COLO829 (cell line): ENCODE measurements at places on chromosomes 12 and 14.

- peak; percentile 18 for DNase-seq
These were observed 207.9 kb upstream of the BCL2L14 start for GRCh38 chr12:11862798-11863197.

DNA sequence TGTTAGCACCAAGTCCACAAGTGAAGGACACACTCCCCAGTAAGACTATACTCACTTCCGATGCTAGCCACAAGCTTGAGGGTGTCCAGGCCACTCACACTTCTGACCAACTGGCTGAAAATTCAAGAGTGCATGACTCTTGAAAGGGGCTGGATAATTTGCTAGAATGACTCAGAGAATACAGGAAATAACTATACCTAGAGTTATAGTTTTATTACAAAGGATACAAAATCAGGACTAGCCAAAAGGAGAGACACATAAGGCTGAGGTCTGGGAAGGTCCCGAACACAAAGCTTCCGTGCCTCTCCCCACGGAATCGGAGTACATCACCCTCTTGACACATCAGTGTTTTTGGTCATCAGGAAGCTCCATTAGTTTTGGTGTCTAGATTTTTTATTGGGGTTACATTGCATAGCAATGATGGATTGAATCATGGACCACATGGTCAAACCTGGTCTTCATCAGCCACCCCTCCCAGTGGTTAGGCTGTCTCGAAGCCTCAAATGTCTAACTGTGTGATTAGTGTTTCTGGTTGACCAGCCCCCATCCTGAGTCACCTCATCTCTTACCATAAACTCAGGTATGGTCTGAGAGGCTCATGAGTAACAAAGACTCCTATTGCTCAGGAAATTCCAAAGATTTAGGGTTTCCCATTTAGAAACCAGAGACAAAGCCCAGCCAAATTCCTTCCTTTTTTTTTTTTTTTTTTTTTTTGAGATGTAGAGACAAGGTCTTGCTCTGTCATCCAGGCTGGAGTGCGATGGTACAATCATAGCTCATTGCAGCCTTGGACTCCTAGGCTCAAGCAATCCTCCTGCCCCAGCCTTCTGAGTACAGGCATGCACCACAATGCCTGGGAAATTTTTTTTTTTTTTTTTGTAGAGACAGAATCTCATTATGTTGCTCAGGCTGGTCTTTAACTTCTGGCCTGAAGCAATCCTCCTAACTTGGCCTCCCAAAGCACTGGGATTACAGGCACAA, 472.0 kb upstream of the TBX3 start:
- no peak for DNase-seq

DNA sequence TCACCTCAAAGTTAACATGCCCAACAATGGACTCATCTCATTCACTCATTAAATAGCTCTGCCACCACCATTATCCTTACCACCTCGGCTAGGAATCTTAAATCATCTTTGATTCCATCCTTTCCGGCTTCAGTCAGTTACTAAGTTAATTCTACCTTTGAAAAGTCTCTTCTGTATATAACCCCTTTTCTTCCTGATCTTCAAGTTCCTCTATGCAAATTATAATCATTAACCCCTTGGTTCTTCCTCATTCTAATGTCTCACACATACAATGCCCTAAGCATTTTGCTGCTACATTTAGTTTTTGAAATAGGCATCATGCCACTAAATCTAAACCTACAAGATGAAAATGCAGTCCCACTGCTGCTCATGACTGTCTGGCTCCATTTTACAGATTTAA, 51.6 kb downstream of the ATP2B1 start:
- DNase-seq: no peak

- no peak for DNase-seq
These were observed 28.3 kb downstream of the VDR start for GRCh38 chr12:47876440-47876960.

DNA sequence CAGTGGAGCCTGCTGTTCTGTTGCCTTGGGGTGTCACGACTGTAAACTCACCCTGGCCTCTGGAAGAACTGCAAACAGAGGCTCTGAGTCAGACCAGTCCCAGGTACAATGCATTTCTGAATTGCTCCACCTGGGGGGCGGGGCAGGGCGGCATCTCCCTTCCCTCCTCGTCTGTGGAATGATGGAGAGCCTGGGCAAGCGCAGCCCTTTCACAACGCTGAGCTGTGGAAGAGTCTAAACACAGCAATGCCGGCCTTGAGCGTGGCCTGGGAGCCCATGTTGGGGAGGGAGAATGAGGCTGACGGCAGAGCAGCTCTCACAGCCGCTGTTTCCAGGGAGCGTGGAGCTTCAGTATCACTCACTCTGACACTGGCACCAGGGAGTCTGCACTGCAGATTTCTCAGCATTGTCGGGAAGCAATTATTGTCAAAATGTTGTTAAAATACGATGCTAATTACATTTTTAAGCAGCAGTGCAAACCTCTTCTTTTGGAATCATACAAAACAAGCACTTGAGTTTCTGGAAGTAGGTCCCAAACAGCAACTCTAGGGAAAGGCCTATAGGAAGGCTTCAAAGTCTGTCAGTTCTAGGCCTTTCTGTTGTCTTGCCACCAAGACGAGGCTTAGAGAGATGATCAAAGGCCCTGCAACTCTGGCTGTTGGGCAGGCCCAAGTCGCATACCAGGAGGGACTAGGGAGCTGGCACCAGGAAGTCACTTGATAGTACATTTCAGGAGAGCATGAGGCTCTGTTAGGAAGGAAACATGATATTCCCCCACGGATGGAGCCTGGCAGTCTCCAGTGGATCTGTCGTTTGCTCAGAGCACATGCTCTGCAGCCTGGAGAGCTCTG, 244.0 kb upstream of the FKBP4 start:
- DNase-seq: no peak

DNA sequence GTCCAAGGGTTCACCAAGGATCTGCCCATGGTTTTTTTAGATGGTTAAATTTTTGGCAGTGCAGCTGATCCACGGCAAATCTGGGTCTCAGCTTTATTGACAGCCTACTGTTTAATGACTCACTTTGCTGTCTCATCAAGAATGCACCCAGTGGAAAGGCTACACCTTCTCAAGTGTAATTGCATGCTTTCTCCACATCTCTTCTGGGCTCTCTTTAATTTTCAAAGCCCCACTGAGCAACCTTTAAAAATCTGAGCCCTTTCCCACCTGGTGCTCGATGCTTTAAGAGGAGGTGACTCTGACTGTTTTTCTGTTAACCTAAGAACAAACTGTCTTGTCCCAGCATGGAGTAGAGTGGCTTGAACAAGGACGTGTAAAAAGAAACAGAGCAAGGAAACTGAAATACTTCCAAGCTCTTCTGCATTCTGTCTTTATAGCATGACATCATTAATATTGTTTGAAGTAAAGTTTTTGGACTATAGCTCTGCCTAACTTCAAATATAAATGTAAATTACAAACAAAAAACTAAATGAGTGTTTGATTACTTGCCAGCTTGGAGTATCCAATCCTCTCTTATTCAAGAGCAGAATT, 214.2 kb upstream of the KRR1 start:
- peak; percentile 46 for DNase-seq

DNA sequence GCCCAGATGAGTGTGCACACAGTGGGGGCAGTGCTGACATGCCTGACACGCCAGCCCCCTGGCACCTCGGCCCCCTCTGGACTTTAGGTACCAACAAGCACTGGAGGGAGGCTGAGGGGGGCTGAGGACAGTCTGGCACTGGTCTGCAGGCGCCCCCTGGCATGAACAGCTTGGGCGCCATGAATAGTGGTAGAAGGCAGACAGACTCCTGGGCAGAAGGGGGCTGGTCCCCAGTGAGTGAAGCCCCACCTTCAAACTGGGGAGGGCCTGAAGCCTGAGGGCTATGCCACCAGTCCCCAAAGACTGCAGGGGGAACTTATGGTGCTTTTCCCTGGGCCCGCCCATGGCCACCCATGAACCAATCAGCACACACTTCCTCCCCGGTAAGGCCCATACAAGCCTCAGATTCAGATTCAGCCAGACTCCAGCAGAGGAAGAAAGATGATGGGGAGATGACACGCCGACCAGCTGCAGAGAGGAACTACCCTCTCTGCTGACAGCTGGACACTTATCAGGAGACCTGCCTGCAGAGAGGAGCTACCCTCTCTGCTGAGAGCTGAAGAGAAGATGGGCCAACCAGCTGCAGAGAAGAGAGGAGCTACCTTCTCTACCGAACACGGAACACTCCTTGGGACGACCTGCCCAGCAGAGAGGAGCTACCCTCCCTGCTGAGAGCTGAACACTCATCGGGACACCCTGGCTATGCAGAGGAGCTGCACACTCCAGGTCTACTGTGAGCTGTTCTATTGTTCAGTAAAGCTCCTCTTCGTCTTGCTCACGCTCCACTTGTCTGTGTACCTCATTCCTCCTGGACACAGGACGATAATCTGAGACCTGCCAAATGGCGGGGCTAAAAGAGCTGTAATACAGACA, 324.5 kb downstream of the PCNX1 start:
- DNase-seq: no peak

DNA sequence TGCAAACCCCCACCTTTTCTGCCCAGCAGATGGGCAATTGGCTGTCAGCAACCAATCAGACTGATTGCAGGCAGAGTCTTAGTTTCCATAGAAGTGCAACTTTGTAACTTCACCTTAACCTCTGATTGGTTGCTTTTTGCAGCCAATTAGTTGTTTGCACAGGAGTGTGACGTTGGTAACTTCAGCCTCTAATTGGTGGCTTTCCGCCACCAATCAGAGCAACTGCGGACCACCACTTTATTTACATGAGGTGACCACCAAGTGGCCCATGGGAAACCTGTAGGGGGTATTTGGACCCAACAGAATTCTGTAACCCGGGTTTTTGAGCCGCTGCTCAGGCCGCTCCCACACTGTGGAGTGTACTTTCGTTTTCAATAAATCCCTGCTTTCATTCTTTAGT, 32.3 kb downstream of the CDKN1B start:
- peak; percentile 28 for DNase-seq

DNA sequence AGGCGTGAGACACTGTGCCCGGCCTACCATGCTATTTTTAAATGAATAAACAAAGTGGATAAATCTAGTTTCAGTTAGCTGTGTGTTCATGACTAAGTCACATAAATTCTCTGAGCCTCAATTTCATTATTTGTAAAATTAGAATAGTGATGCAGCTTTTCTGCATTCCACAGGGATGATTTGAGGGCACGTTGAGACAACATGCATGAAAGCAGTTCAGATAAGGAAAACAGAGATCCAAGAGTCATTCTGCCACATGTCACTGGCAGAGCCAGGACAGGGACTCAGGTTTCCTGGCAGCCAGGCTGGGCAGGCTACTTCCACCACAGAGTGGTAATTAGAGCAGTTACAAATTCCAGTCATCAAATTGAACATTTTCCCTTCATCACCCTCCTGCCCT, 2.9 kb upstream of the PPP4R4 start:
- DNase-seq: no peak

DNA sequence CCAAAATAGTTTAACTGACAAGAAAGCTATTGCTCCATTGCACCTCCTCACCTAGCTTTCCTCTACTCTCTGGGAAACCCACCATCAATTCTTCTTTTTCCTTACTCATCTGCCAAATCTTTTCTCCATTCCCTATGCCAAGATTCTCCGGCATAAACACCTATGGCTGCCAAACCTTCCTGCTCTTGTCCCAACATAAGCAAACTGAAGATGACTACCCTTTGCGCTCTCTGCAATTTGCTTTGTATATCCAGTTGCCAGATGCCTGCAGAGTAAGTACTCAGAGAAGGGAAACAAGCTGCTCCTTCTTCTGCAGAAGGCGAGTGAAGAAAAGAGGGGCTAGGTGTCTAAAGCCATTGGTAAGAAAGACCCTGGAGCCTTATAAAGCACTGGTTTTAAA, 11.5 kb downstream of the PTGER2 start:
- no peak for DNase-seq

DNA sequence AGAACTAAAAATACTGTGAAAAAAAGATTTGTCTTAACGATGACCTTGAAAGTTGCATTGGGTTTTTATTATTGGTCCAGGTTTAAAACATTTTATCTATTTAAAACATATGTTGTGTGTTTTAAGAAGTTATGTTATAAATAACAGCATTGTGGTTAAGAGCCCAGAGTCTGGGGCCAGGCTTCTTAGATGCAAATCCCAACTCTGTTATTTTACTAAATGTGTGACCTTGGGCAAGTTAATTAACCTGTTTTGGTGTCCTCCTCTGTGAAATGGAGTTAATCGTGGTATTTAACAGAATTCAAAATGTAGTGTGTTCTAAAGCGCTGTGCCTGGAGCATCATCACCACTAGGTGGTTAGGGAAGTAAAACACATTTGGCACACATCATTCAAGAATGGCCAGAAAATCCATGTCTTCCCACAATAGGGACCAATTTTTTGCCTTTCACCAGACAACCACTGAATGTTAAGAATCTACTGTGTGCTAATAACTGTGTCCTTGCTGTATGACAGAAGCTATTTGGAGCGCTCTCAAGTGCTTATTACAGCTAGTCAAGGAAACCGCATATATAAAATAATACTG, 133.3 kb downstream of the MON2 start:
- no peak for DNase-seq
